Anterior cingulate cortex (tissue), 58 donors: ENCODE measurements at places on chromosomes 7 and 10.
A peak's percentile ranks its signal among the peaks of the same experiment; 100 is the strongest.

- no peak for DNase-seq
These were observed 32.3 kb downstream of the CDK1 start for GRCh38 chr10:60810437-60811182.

GRCh38 chr10:11509036-11509435 lies 102.4 kb downstream of the USP6NL start:
- no peak for DNase-seq

DNA sequence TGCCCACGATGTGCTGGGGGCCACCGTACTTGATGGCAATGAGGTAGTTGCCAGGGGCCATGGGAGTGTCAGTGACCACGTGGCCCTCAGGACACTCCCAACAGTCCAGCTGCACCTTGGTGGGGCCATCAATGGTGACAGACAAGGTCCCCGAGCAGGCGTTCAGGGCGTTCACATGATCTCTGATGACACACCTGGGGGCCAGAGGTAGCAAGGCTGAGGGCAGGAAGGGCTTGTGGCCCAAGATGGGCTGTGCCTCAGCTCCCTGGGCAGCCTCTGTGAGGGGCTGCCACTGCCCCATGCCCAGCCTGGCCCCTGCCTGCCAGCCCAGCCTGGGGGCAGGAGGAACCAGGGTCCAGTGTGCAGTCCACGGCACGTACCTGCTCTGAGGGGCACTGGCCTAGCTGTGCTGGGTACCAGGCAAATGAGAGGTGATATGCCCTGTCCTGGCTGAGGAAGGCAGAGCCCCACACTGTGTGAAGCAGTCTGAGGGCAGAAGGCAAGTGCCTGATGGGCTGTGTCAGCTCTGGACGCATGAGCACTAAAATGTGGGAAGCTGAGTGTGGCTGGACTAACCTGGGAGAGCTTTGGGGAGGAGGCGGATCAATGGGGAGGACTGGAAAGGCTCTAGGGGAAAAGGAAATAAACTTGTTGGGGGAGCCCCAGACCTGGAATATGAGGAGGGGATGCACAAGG lies 3.5 kb upstream of the KCP start:
- DNase-seq, result no peak

DNA sequence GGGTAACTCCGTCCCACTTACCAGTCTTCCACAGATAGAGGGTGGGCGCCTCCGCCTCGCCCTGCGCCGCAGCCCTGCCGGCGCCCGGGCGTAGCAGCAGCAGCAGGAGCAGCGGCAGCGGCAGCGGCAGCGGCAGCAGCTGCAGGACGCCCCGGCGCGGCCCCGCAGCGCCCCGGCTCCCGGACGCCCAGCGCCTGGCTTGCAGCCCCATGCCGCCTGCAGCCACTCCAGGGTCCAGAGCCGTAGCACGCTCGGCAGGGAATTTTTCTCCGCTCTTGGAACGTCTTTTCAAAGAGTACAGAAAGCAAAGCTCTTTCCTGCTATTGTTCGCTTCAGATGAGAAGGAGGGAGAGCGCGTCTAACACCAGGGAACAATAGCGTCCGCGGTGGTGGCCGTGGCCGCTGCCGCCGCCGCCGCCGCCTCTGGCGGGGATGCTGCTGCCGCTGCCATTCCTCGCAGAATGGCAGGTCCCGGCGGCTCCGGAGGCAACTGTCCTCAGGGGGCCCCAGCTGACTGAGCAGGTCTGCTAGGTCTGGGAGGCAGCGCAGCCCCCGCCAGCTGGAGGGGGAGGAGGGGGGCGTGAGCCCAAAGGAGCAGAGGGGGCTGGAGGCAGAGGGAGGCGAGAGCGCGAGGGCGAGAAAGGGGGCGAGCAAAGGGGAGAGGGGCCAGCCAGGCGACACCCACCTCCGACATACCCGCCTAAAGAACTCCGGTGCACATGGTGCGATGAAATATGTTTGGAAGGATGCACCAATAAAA lies at the start of gene THSD7A:
THSD7A (minus strand) TSS at position 463 of the 760 bp plus-strand sequence; CDS start at position 211, 252 bp downstream.
- peak; percentile 53 for DNase-seq

DNA sequence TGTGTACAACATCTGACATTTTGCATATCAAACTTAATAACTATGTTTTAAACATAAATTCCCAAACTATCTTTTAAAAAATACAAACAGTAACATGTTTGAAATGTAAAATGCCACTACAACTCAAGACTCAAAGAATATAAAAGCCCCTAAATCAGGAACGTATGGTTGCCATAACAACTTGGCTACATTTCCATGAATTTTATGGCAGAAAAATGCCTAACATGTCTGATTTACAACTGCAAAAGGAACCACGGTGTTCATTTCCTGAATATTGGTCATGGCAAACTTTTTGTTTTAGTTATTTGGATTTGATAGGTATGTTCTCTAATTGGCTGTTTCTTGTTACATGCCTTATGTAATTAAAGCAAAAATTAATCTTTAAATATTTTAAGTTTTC lies 2.0 kb downstream of the SOSTDC1 start:
- DNase-seq, result no peak

DNA sequence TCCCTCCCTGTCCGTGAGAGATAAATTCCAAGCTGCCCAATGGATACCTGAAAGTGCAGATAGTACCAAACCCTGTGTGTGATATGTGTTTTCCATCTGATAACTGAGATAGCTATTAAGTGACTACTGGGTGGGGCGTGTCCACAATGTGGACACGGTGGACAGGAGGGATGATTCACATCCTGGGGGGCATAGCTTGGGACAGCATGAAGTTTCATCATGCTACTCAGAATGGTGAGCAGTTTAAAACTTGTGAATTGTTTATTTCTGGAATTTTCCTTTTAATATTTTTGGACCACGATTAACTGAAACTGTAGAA lies 158.6 kb downstream of the CREB5 start:
- no peak for DNase-seq

GRCh38 chr10:113061557-113061956 lies 111.5 kb downstream of the TCF7L2 start:
- no peak for DNase-seq

- no peak for DNase-seq
These were observed 185.7 kb downstream of the TFEC start for GRCh38 chr7:115844857-115845256.

DNA sequence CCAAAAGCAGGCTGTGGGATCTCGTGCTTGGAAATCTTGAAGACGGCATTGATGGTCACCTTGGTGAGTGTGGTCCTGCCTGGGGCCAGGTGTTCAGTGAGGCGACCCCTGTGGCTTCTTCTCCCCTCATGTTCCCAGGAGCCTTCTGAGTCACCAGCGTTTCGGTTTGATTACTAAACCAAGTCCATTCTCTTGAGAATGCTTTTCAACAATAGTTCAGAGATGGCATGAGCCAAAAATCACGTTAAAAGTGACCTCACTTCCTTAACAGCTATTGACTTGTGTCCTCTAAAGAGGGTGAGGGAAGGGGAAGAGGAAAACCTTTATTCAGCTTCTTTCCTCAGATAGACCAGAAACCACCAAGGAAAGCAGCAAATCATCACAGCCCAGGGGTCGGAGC lies 315.2 kb downstream of the GATA3 start:
- no peak for DNase-seq

DNA sequence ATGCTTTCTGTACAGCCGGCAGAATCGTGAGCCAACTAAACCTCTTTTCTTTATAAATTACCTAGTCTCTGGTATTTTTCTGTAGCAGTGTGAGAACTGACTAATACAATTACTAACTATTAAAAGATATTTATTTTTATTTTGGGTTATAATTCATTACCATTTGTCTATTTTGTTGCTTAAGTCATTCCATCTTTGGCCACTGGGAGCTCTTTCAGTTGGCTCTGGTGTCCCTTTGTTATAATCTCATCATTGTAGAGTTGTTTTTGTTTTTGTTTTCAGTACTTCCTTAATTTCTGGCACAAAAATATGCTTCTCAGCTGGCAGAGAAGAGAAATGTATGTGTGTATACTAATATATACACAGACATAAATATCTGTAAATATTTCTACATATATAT lies 807.9 kb upstream of the MBL2 start:
- no peak for DNase-seq

DNA sequence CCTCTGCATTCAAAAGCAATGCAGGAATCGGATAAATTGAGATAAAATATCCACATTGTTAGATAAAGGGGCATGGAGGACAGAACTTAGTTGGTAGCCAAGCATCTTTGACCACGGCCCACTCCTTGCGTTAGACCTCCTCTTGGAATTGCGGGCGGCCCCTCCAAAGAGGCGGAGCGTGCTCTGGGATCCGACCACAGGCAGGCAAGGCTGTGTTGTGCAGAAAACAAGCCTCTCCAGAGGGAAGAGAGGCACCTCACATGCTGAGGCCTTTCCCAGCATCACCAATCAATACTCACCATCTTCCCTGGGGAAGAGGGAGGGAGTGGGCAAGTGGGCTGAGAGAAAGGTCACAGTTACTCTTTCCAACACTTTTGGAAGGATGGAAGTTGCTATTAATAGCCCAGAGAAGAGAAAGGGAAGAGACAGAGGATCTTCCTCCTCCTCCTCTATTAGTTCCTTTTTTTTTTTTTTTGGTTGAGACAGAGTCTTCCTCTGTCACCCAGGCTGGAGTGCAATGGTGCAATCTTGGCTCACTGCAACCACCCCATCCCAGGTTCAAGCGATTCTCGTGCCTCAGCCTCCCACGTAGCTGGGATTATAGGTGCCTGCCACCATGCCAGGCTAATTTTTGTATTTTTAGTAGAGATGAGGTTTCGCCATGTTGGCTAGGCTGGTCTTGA lies 49.7 kb upstream of the NRF1 start:
- no peak for DNase-seq

DNA sequence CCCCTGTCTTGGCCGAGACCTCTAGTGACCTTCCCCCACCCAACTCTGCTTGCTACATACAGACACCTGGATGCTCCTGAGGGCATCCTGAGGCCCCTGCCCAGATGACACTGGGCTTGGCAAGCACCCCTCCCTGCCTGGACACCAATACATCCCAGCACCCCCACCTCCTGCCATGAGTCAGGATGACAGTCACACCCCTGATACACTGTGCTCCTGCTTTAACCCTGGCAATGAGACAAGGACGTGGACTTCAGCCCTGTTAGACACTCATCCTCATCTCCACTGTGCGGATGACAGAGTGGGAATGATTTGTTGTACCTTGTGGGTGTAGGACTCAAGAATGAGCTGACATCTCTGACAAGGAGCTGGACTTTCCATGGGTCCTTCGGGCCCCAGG lies 186.3 kb upstream of the ADCY1 start:
- no peak for DNase-seq

- no peak for DNase-seq
These were observed 180.0 kb downstream of the TNS3 start for GRCh38 chr7:47401611-47402570.

GRCh38 chr7:114085592-114086501 lies 167.0 kb upstream of the PPP1R3A start:
- peak; percentile 48 for DNase-seq

GRCh38 chr10:77357185-77357584 lies 280.4 kb downstream of the KCNMA1 start:
- DNase-seq, result no peak

DNA sequence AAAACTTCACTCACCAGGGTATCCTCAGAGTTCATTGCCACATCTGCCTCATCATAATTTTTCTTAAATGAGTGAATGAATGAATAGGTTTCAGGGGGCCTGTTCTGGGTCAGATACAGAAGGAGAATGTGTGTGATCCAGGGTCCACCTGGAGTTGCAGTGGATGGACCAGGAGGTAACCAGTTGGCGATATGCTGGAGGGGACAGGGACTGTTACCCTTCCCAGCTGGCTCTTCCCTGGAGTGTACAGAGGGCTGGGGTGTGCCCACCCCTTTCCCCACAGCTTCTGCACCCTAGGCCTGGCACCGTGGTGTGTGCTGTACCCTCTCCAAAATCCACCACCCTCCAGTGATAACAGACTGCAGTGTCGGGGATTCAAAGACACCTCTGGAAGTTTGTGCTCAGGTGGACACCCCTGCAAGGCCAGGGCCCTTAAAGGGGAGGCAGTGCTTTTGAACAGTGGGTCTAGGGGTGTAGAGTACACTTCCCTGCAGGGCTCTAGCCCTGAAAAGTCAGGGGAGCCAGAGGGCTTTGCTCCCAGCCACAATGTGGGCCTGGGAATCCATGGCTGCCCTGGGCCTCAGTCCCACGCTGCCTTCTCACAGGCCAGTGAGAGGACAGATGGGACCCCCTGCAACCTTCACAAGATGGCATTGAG lies 134.4 kb upstream of the UNC5B start:
- no peak for DNase-seq

DNA sequence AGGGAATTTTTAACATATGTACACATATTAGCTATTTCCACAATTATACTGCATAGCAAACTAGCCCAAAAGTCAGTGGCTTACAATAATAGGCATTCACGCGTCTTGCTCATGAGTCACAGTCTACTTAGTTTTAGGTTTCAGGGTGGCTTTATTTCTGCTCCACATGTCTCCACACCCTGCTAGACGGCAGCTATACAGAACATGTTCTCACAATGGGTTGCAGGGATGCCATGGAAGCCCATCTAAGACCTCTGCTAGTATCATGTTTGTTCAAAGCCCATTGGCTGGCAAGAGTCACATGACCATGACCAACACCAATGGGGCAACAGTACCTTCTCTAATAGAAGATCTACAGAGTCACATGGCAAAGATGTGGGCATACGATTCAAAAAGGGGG lies 96.3 kb upstream of the NEBL start:
- no peak for DNase-seq

DNA sequence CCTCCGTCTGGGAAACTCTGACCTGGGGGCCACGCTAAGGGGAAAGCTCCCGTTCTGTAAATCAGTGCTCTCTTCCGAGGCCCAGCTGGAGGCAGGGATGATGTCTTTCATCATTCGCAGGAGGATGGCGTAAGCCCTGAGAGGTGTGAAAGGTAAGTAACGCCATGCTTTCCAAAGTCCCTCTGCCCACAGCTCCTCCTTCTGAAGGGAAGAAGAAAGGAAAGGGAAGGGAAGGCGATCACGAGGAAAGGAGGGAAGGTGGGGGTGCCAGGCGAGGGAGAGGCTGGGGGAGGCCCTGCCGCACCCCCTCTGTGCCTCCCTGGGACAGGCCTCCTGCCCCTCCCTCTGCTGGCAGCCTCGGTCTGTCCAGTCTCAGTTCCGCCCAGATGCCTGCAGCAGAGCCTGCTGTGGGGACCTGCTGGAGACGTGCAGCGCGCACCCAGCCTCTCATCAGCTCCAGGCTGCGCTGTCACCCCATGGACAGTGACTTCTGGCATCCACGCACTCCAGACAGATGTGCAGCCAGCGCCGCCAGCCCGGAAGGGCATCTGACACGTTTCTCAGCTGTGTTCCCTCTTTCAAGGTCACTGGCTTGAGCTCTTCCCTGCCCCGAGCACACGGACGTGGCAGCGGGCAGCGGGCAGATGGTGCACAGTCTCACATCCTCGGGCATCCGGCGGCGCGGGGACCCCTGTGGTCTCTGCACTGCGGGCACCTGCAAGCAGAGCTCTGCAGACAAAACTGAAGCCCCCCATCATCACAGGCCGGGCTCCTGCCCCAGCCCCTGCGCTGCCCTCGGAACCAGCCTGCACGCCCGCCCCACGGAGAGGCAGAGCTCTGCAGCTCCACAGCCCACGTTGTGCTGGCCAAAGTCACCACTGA lies 60.6 kb downstream of the INSIG1 start:
- DNase-seq, result no peak

- no peak for DNase-seq
These were observed 211.6 kb upstream of the COBL start for GRCh38 chr7:51528172-51528571.

DNA sequence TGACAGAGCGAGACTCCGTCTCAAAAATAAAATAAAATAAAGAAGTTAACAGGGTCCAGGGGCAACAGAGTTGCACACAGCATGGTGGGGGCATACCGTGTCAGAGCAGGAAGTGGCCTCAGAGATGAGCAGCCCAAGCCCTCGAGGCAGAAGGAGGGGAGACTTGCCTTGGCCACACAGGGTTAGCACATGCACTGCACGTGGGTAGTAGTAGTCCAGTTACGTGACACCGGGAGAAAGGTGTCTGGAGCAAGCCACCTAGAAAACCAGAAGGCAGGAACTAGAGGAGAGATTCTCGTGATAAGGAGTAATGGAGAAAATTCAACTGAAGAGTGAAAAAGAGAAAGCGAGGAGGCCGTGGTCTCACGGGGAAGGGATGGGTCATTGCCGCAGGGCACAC lies 9.8 kb upstream of the DENND2A start:
- DNase-seq, result no peak
